Midbrain (tissue), 1 donor: ENCODE measurements at places on chromosomes 7 and 10.

GRCh38 chr10:102604439-102604841, 39.8 kb upstream of the TRIM8 start:
- no peak for DNase-seq

DNA sequence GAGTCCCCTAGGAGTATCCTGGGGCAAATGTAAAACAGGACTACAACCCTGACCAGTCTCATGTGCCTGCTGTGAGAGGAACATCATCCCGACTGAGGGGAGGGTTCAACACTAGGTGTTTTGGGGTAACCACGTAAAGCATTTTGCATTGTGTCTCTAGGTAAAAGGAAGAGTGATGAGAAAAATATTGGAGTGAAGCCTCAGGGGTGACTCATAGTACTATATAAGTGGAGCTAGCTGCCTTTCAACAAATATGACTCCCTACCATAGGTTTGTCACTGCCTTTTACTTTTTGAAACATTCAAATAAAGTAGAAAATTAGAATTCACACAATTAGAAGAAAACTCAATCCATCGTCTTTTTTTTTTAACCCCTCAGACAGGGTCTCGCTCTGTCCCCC, 2.6 kb upstream of the CAMK2G start:
- DNase-seq, result no peak

GRCh38 chr10:70748801-70749573, 36.2 kb downstream of the TBATA start:
- DNase-seq, result no peak

DNA sequence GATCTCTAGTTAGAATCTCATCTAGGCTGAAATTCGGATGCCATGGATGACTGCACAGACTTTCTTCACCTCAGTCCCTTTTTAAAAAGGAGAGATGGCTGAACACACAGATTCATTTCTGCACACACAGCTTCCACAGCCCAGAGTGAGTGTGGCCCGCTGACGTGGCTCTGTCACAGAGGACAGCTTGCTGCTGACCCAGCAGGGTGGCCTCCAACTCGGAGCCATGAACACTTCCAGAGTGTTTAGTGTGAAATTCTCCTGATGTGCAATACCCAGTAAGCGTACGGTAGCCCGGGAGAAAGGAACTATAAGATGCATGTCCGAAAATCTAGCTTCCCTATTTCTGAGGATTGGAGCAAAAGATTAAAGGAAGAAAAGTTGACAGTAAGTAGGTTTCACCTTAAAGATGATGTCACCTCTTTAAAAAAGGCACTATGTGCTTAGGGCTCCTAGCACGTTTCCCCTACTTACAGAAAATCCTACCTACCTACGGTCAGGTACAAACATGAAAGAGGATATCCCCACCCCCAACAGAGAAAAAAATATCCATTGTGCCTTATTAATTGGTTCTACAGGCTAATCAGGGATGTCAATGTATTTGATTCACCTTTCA, 162.2 kb downstream of the RAPGEF5 start:
- peak; percentile 66 for DNase-seq

- DNase-seq, result no peak
Measured at GRCh38 chr7:1667566-1668395, 2.3 kb upstream of the ELFN1 start.

DNA sequence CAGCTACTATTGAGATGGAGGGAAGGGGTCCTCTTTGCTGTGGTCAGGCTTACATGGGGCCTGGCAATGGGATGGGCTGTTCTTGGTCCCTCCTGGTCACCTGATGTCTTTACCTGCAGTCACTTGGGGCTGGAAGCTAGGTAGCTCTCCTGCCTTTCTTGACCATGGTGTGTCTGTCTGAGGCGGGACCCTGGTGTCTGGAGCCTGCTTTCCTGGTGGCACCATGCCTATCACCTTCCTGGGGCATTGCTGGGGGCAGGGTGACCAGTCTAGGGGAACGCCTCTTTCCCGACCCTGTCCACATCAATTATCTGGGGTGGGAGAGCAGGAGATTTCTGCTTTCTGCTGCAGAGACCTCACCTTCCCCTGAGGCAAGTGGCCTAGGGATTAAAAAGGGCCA, 55.6 kb downstream of the ARHGAP22 start:
- DNase-seq, result no peak

DNA sequence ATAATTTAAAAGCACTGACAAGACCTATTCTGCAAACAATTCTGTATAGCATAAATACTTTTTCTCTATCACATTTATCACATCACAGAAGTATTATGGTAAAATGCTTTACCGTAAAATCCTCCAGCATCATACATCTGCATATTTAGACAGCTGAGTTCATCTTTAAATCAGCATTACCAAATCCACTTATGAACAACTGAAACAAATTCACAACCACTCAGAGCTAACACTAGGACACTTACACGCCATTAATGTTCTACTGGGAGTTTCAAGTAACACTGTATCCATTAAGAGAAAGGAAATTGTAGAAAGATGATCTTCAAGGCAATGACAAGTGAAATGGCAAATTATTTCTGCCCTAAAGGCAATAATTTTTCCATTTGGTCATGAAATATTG, 105.7 kb upstream of the DKK1 start:
- no peak for DNase-seq

GRCh38 chr10:104209575-104210198, 22.5 kb downstream of the CFAP43 start:
- peak; percentile 75 for DNase-seq

GRCh38 chr10:16891375-16892313, 74.4 kb upstream of the RSU1 start:
- peak; percentile 21 for DNase-seq

GRCh38 chr7:149735779-149736477, 37.5 kb downstream of the ZNF467 start:
- DNase-seq, result no peak

DNA sequence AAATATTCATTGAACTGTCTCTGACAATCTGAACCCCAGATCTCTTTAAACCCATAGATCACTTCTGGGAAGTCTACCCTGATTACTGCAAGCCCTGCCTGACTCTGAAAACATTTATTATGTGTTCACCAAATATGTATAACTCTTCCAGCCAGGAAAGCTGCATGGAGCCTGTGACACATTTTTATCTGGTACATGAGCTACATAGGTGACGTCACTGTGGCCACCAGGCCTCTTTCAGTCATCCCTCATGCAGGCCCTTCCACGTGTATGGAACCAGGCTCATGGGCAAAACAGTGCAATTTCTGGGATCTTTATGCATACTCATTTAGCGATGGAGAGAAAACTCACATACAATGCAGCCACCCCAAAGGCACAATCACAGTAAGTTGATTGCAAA, 133.9 kb upstream of the NUPR2 start:
- no peak for DNase-seq

GRCh38 chr10:88309365-88309764, 273.8 kb downstream of the RNLS start:
- DNase-seq, result no peak

DNA sequence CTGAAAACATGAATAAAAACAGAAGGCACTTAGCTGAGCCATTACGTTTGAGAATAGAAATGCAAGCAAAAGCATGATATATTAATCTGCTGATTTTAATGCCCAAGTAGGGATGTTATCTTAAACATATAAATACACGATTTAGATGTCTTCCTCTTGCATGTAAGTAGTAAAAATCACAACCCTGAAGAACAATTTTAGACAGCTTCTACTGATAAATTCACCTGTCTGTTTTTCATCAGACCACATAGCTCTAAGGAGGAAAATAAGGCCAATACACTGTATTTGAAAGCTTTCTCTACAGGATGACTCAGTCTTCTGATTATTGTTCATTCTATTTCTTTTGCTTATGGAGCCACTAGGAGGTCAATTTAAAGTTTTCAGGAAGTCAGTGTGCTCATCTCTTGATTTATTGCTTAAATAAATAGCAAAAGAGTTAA, 210.9 kb upstream of the CHRM2 start:
- no peak for DNase-seq

GRCh38 chr7:85287106-85287825, 100.4 kb upstream of the SEMA3D start:
- DNase-seq, result no peak

GRCh38 chr10:117536866-117537435, 5.6 kb upstream of the EMX2 start:
- DNase-seq, result no peak

DNA sequence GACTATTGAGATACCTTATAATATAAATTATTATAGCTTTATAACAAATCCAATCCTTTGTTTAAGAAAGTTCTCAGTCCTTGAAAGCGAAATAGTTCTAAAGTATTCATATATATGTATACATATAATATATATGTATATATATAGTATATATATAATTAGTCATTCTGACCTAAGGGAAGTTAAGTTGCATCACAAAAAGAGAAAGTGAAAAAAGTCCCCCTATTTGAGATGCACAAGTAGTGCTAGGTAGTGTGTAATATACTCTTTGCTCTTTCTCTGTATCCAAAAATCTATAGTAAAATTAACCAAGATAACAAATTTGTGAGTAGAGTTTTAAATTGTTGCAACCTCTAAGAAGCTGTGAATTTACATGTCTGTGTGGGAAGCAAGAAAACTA, 13.3 kb upstream of the IFIT1B start:
- no peak for DNase-seq

- no peak for DNase-seq
Measured at GRCh38 chr7:27248911-27249723, 6.5 kb downstream of the EVX1 start.

DNA sequence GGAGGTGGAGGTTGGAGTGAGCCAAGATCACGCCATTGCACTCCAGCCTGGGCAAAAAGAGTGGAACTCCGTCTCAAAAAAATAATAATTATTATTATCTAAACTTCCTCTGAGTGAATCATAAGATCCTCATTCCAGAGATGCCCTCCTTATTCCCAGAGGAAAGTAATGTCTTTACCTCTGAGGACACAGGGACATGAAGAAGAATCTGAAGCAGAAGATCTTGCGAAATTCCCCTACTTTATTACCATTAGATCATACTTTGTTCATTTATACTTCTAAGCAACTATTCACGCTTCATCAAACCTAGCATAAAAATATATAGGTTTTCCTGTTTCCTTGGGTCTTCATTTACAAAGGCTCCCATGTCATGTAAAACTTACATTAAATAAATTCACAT, 143.1 kb downstream of the ETV1 start:
- no peak for DNase-seq

DNA sequence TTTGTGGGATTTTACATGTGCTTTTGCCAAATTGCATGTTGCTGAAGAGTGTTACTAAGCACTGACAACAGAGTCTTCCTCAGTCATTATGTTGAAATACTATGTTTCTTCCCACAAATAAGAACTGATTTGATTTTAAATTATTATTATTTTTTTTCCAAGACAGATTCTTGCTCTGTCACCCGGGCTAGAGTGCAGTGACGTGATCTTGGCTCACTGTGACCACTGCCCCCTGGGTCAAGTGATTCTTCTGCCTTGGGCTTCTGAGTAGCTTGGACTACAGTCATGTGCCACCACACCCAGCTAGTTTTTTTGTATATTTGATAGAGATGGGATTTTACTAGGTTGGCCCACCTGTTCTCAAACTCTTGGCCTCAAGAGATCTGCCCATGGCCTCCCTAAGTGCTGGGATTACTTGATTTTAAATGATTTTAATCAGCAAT, 42.3 kb downstream of the MINPP1 start:
- DNase-seq, result no peak

DNA sequence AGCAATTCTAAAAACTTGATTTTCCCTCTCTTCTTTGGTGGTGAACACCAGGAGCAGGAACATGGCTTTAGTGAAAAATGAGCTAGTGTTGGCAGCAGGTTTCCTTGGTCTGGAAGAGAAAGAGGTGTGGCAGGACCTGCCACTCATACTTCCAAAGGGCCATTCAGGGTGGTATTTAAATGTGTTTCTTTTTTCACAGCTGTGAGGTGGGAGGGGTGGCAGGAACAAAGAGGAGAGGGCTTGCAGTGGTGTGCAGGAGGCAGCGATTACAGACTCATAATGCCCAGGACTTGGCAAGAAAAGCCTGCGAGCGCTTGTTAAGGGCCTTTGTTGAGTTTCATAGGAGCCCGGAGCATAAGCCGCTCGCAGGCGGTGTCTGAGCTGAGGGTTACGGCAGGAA, 36.8 kb downstream of the WIPF3 start:
- DNase-seq, result no peak

DNA sequence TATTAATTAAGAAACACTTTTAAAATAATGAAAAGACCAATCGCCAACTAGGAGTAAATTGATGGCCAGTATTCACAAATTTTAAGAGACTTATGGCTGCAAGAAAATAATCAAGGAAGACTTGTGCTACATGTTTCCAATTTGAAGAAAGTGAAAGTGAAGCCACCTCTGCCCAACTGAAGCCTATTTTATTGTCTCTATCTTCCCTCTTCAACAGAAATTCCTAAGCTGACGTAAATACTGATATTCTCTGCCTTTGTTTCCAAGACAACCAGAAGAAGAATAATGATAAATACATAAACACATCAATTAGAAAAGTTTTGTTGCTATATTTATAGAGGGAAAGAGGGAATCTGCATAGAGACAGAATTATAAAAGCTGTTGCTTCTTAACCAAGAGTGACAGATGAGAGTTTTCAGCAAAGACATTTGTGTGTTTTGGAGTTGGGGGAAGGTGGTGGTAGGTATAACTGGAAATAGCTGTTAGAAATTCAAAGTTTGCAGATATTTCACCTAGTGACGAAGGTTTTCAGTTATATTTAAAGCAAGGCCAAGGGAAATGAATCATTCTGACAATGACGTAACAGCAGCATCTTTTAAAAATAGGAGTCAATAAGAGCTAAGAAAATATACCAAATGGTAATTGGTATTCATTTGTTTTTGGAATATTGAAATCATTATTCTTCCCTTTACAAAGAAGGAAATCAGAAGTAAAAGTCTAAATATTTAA, 576.6 kb upstream of the SORCS1 start:
- no peak for DNase-seq

DNA sequence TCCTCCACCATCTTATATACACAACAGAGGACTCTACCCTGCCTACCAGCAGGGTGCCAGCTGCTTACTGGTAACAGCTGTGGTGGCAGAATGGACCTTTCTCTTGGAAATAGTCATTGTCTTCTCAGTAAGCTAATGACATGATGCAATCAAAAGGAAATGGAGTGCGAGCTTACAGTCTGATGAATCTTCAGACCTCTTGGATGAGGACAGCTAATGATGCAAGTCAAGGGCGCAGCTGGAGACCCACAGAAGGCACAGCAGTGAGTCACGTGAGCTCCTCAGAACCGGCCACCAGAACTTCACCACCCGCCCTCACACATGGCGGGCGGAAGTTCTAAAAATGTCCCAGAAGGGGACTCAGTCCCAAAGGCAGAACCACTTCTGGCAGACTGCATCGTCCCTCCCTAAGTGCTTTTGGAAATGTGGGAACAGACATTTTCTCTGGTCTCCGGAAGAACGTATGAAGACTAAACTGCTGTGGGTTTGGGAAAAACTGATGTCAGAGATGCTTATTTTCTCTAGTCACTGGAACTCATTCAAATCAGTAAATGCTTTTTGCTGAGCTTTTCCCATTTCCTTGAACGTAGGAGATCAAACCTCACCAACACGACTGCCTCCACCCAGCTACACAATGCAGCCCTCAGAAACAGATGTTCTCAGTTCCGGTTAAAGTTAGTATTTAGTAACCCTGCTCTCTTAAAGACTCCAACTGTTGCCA, 96.4 kb downstream of the FAS start:
- DNase-seq, result no peak

GRCh38 chr10:87594181-87594580, 65.5 kb upstream of the PAPSS2 start:
- no peak for DNase-seq
